Mesothelial cell of epicardium (in vitro differentiated cells): ENCODE measurements at places on chromosomes 13 and 19. TPM values are rescaled to one million over a fixed set of nuclear protein-coding genes. Genes with fewer than 3 reads are reported as not detected.

DNA sequence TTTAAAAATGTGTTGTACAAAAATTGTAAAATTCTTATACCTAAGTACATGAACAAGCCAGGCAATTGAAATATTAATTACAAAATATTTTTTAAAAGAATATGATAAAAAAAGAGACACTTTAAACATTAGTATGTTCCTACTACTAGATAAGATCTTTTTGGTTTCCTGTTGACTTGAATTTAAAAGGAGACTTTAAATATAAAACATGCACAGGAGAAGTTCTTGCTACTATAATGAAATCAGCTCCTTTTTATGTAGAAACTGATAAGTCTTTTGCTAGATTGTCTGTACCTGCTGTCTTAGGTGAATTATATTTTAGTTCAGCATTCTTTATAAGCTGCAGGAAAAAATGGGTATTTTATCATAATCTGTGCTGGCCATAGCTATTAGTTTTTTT is 140.2 kb downstream of the TNFSF13B start:
- no peak for DNase-seq

- DNase-seq, result no peak
Observed at GRCh38 chr19:34806976-34807860, 34.2 kb upstream of the ZNF599 start.

- no peak for DNase-seq
Observed at GRCh38 chr13:19071161-19071936, 110.3 kb downstream of the TUBA3C start.

- DNase-seq, result no peak
Observed at GRCh38 chr13:76873445-76873844, 12.8 kb downstream of the KCTD12 start.

DNA sequence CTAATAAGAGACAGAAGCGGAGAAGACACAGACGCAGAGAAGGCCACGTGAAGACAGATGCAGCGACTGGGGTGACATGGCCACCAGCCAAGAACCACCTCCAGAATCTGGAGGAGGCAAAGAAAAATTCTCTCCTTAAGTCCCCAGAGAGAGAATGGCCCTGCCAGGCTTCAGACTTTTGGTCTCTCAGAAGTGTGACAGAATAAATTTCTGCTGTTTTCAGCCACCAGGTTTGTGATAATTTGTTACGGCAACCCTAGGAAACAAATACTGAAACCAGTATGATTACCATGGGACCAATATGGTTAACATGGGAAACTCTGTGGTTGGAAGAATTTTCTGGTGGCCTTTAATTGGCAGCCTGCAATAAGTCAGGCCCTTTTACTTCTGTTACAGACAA is 63.9 kb upstream of the DOCK9 start:
- no peak for DNase-seq

GRCh38 chr13:44930963-44931623 is 58.2 kb downstream of the NUFIP1 start:
- DNase-seq, result no peak

GRCh38 chr19:3263866-3264265 is 39.4 kb downstream of the CELF5 start:
- DNase-seq, result no peak

DNA sequence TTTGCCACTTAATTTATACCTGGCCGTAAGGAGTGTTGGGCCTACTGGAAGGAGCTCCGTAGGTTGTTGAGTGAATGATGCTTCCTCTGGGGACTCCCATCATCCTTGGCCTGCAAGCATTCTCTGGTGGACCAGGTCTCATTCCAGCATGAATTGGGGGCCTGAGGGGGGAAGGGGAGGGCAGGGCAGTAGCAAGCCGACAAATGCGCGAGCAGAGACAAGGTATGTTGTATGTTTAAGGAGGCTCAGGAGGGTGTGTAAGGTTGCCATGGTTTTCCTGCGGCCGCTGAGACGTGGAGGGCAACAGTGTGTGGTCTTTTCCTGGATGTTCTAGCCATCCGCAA is 749 bp downstream of the ZNF264 start:
- no peak for DNase-seq

- DNase-seq, result no peak
Observed at GRCh38 chr13:83100237-83100636, 782.0 kb downstream of the SLITRK1 start.

- DNase-seq, result no peak
Observed at GRCh38 chr13:83633746-83634145, 248.5 kb downstream of the SLITRK1 start.

GRCh38 chr19:29715701-29716581 is 880 bp upstream of the C19orf12 start:
- DNase-seq, result no peak

- no peak for DNase-seq
Observed at GRCh38 chr13:95235199-95235756, 66.0 kb downstream of the ABCC4 start.

- DNase-seq, result no peak
Observed at GRCh38 chr19:51687791-51688670, 5.1 kb upstream of the SPACA6 start.

SMIM24 gene
- 0.60 TPM in 1 of 3 replicates, not detected in the others for total RNA-seq

LRRC4B gene
- total RNA-seq, result 15.2 to 16.9 TPM (median 16.3 TPM) in 3 replicates

PHLDB3 gene
- total RNA-seq, result 28.0 to 31.4 TPM (median 28.2 TPM) in 3 replicates

TNFAIP8L1 gene
- 7.4 to 8.2 TPM (median 7.7 TPM) in 3 replicates for total RNA-seq
